ENCODE measurements at places on chromosomes 12 and 14.

DNA sequence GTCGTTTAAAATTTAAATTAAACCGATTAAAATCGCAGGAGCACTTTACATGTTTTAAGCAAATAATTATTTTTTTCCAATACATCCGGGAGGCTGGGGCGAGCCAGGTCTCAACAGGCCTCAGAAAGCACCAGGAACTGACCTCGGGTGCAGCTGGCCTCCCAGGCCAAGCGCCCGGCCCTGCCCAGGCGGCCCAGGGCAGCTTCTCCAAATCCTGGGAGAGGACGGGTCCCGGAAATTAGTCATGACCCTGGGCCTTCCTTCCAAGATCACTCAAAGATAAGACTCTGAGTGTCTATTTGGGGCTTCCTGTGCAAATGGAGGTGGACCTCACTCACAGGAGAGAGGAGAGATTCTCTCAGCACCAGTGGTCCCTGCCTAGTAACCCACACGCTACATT, 177.1 kb downstream of the BCL11B start:
- no peak for DNase-seq

DNA sequence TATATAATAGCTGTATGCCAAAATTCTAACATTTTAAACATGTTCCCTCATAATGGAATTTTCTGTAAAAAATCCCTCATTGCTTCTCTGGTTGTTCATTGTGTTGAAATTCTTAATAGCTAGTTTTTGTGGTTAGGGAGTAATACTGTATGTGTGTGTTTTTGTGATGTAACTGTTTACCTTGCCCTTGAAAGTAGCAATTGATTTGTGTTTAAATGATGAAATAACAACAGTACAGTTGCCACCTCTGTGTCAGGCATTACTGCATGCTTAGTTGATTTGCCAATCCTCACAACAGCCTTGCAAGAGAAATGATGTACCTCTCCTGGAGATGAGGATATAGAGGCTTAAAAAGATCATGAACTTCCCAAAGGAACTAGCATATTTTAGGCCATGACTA, 94.9 kb downstream of the DAAM1 start:
- no peak for DNase-seq

DNA sequence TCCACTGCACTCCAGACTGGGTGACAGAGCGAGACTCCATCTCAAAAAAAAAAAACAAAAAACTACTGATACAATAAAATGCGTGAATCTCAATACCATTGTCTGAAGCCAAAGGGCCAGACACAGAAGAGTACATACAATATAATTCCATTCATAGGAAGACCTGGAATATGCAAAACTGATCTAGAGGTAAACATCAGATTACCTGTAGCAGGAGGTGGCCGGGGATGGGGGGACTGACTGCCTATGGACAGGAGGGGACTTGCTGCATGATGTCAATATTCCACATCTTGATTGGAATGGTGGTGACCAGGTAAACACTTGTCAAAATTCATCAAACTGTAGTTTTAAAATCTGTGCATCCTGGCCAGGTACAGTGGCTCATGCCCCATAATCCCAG, 12.5 kb upstream of the FIGNL2 start:
- DNase-seq, result no peak

DNA sequence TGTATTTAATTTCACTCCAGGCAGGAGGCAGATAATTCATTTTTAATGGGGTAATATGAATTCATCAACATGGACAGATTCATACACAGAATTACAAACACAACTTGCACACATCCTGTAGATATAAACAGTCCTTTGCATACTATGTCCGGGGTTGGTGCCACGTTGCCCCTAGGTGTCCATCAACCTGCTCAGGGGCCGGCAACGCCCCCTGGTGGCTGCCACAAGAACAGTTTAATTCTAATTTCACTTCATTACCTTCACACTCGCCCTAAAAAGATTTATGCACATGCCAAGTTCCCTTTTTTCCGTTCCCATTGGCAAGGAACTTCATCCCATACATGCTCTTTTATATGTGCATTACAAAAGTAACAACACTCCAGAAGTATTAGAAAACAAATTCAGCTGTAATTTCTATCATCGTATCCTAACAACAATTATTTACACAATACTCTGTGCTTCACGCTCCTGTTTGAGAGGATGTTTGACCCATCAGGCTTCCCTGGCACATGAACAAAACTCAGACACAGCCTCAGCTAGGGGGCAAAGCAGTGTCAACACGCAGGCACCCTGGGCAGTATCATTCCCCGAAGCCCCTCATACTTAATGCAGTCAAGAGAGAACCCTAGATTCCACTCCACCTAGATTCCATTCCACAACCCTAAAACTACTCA, 15.5 kb downstream of the MANSC1 start:
- no peak for DNase-seq

Measured in esophagus squamous epithelium (tissue), 5 donors.